ENCODE measurements at places on chromosomes 11 and 22. TPM values are rescaled to one million over a fixed set of nuclear protein-coding genes. Genes with fewer than 3 reads are reported as not detected.

- ATAC-seq = no peak
These were observed 77.1 kb upstream of the EIF3D start for GRCh38 chr22:36606114-36606513.

Gene UPK3A
- total RNA-seq = not detected

Gene FGF3
- not detected for total RNA-seq

GRCh38 chr11:117271208-117271607 lies 19.9 kb upstream of the BACE1-AS start:
- no peak for ATAC-seq

Gene GRAMD1B
- total RNA-seq = 1.4 TPM

DNA sequence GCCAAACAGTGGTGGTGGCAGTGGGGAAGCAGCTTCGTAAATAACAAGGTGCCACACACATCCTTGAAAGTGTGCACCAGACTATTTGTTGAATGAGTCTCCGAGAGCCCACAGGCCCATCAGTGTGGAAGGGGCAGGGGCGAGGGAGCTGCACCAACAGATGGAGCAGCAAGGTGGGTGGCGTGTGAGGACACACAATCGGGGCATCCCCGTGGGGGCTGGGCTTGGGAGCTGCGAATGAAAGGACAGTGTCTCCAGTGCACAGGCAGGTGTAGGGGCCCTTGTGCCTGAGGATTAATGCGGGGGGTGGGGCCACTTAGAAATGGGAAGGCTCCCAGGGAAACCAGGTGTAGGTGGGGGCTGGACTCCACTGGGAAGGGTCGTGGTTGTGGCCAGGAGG lies 2.8 kb downstream of the NRXN2 start:
- ATAC-seq = no peak

Gene FAM118A
- total RNA-seq = 9.1 TPM

DNA sequence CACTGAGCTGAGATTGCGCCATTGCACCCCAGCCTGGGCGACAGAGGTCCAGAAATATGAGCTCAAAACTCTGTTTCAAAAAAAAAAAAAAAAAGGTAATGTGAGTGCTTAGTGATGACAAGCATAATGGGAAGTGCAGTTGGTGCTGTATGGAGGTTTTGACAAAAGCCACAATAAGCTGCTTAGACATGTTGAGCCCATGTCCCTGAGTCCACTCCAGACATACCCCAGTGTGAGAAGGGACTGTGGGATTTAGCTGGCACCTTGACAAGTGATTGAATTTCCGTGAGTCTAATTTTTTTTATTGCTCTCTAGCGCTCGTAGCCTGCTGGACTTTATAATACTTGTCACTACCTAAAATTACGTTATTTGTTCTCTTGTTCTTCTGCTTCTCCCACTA lies 15.1 kb upstream of the LGR4 start:
- ATAC-seq = no peak

Gene KIAA1671
- total RNA-seq = 43.3 TPM

- ATAC-seq = no peak
These were observed 822.9 kb downstream of the BRD1 start for GRCh38 chr22:49004484-49005399.

- no peak for ATAC-seq
These were observed 67.9 kb downstream of the CYB5R2 start for GRCh38 chr11:7605186-7605943.

Data from esophagus mucosa (tissue), 1 donor.